ENCODE measurements at places on chromosomes 16 and 17.

- DNase-seq: no peak
These were observed 18.8 kb downstream of the NCBP3 start for GRCh38 chr17:3827124-3827773.

DNA sequence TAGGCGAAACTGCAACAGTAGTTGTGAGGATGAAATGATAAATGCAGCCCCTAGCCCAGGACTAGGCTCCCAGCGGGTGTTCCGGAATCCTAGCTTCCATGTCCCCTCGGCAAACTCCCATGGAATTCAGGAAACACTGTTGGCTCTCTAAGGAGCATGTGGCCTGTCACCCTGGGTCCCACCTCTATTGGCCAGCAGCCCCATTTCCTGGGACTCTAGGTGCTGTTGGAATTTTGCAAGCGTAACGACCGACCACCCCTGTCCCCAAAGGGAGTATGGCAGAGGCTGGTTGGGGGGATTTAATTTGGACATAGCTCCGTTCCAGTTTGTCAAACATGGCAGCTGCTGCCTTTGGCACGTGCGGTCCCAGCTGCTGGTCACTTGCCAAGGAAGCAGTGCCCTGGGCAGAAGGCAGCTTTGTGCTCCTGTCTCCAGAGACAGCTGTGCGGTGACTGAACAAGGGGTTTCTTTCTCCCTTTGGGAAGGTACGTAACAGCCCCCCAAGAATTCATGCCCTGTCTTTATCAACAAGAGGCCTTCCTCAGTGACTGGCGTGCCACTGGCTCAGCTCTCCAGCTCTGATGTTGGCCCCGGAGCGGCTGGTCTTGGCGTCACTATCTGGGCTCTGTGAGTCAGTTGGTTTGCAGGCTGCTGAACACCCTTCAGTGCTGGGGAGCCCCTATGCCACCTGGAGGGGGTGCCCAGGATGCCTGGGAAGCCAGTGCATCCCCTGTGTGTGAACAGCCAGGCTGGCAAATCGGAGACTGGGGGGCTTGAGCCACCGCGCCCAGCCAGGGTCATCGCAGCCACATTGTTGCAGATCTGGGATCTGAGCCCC lies 235.2 kb upstream of the TNRC6C start:
- peak; percentile 71 for DNase-seq

- DNase-seq: no peak
These were observed 28.5 kb downstream of the KIFC3 start for GRCh38 chr16:57773655-57774295.

DNA sequence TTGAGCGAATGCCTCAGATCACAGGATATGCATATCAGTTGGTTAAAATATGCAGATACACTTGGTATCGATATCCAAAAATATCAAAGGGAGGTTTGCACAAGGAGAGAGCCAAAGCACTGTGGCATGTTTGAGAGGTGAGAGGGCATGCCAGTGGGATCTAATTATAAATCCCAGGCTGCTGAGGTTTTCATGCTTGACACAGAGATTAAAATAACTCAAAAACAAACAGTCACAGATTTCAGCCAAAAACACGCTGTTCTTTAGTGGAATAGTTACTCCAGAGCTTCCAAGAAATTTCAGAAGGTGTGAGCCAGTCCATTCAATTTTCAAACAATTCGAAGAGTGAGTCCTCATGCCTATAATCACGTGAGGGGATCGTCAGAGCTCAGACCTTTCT lies 477.9 kb downstream of the SOX9 start:
- no peak for DNase-seq

- DNase-seq: no peak
These were observed 22.2 kb downstream of the TEX2 start for GRCh38 chr17:64240741-64241347.

GRCh38 chr17:17561408-17562145 lies 29.9 kb downstream of the PEMT start:
- no peak for DNase-seq

GRCh38 chr17:77572065-77572601 lies 386.4 kb upstream of the TNRC6C start:
- no peak for DNase-seq

GRCh38 chr17:46876926-46877325 lies 25.5 kb downstream of the WNT9B start:
- DNase-seq: no peak

- DNase-seq: peak; percentile 97
These were observed 182.0 kb downstream of the SEC14L1 start for GRCh38 chr17:77322514-77323412.

DNA sequence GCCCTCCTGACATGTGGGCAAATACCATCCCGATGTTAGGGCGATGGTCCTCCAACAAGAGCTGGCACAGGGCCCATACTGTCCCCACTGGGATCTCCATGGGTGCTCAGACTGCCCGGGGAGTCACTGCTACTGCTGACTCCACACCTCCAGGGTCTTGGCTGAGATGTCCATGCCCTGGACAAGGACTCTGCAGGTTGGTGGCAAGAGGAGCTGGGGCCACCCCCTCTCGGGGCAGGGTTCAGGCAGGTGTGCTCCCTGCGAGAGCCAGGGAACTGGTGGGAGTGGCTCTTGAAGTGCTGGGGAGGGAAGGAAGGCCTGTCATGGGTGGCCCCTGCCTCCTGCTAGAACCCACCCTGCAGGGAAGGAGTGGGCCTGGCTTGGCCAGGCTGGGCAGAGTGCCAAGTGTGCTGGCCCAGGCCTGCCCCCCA lies 6.4 kb downstream of the CASKIN2 start:
- no peak for DNase-seq

GRCh38 chr16:87126403-87127025 lies 190.7 kb downstream of the C16orf95 start:
- no peak for DNase-seq

- no peak for DNase-seq
These were observed 40.3 kb upstream of the DDX52 start for GRCh38 chr17:37683454-37683984.

GRCh38 chr17:40909351-40909750 lies 24.3 kb upstream of the KRT20 start:
- peak; percentile 94 for DNase-seq

GRCh38 chr17:14792746-14793145 lies 472.4 kb downstream of the PMP22 start:
- DNase-seq: no peak

DNA sequence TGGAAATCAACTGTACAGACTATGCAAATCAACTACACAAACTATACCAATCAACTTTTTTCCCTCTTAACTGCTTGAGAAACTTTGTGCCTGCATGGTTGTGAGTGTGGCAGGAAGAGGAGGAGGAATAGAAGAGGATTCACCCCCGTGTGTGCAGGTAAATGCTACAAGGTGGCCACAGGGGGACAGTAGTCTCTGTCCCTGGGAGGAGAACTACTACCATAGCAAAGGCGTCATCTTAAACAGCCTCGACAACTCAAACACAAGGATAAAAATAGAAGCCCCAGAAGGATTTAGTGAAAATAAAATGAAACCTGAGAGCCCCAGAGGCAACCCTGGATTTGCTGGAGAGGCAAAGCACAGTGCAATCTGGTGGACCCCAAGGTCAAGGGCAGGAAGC lies 199.5 kb upstream of the DYNLRB2 start:
- DNase-seq: no peak

DNA sequence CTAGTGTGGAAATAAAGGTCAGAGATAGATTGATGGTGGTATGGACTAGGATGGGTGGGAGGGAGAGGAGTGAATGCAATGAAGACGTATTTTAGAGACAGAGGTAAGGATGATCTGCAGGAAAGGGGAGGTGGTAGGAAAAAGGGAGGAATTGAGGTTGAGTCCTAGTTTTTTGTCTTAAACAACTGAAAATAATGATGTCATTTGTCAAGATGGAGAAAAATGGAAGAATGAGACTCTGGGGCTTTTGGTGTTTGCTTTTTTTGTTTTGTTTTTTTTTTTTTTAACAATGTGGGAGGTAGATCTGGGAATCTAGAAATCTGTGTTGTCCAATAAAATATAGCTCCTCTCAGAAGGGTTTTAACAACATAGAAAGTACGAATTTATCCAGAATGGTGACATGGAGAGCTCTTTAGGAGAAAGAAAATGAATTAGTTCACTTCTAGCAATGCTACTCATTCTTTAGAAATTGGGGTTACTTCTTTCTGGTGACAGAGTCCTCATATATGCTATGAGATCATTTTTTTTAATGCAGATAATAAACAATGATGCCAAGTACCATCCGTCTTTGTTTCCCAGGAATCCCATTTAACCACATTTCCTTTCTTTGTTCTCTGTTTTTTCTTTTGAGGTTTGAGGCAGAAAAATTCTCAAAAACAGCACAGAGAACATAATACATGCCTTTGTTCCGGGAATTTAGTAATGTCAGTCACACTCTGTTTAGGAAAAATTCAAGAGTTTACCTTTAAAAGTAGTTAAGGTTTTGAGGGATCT lies 225.3 kb upstream of the COX10 start:
- no peak for DNase-seq

DNA sequence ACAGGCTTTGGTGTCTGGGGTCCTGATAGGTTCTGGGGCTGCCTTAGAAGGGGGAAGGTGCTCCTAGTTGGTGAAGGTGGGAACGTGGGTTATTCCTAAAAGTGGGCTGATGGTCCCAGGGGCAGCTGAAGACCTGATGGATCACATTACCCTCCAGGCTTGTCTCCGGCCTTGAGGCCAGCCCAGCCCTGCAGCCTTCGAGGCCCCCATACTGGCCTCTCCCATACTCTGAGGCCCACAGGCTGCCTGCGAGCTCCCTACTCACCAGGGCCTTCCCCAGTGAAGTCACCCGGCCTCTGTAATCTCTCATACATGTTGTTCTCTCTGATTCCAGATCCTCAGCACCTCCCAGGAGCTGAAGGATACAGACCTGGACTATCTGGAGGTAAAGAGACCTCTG lies 2.7 kb downstream of the RNF112 start:
- DNase-seq: no peak

DNA sequence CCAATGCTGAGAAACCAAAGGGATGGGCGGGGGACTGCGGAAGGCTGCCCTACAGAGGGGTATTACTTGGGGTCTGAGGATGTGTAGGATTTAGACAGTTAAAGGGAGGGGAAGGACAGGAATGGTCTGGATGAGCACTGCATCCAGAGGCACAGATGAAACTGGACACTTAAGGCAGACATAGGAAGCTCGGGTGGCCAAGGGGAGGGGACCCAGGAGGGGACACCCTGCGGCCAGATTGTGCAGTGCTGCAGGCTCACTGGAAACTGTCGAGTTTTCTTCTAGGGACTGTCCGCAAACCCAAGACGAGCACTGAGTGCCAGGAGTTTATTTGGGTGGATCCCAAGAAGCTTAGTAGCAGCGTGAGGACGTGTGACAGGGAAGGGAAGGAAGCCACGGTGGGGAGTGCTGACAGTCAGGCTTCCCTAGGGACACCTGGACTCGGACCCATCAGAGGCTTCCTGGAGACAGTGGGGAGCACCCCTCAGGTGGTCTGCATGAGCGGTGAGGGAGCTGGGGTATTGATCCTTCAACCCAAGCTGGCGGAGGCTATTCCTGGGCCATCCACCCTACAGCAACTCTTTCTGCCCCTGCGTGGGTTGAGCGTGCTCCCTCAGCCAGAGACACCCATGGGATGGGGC lies 278.7 kb downstream of the FOXL1 start:
- DNase-seq: no peak

- peak; percentile 67 for DNase-seq
These were observed 1.5 kb downstream of the NTN1 start for GRCh38 chr17:9022573-9023391.

DNA sequence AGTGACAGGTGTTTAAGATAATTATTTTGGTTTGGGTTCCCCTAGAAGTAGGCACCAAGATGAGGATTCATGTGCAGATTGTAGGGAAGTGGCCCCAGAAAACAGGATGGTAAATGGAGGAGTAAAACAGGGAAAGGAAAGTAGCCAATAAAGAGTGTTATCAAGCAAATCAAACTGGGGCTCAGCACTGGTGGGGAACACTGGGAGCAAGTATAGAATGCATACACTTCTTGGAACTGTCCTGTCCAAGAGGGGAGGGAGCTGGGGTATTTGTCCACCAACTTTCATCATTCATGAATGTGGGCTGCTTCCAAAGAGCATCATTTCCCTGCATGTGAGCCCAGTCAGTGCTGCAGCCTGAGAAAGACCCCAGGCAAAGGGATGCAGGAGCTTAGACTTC lies 215.7 kb upstream of the IRX5 start:
- DNase-seq: no peak

- DNase-seq: no peak
These were observed 24.4 kb downstream of the TBX21 start for GRCh38 chr17:47757386-47757785.

GRCh38 chr16:66135421-66135831 lies 231.1 kb upstream of the CDH5 start:
- DNase-seq: no peak

GRCh38 chr17:16449121-16449570 lies 33.8 kb downstream of the TRPV2 start:
- no peak for DNase-seq

- no peak for DNase-seq
These were observed 2.6 kb downstream of the ZCCHC14 start for GRCh38 chr16:87490096-87490798.

- no peak for DNase-seq
These were observed 35.0 kb downstream of the NECAB2 start for GRCh38 chr16:84003038-84003437.

DNA sequence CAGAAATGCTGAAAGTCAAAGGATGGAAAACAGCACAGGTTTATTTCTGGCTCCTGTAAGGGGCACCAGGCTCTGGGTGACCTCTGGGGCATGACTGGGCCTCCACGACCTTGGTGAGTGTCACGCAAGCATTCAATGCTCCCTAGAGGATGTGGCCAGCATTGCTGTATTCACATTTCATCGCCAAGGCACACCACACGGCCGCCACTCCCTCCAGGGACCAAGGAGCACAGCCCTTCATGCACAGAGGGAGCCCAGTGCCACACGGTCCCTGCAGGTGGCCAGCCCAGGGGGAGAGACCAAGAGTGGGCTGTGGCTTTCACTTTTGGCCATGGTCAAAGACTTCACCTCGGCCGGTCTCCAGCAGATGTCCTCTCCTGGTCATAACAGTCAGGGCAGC lies 137.4 kb upstream of the TNRC6C start:
- DNase-seq: no peak

- no peak for DNase-seq
These were observed 2.1 kb upstream of the GNA13 start for GRCh38 chr17:65058593-65058992.

GRCh38 chr17:63954402-63955063 lies 18.2 kb downstream of the SCN4A start:
- DNase-seq: no peak

- no peak for DNase-seq
These were observed 30.8 kb downstream of the LMF1 start for GRCh38 chr16:939941-940340.

- no peak for DNase-seq
These were observed 837 bp upstream of the PRDM7 start for GRCh38 chr16:90077757-90078578.

GRCh38 chr16:57870753-57871454 lies 68.6 kb upstream of the KIFC3 start:
- DNase-seq: no peak

GRCh38 chr17:71828182-71828596 lies 292.6 kb upstream of the SOX9 start:
- DNase-seq: no peak

GRCh38 chr16:4317532-4318450 lies 1.9 kb downstream of the GLIS2 start:
- DNase-seq: no peak
